ENCODE measurements at places on chromosomes 5 and 9. TPM values are rescaled to one million over a fixed set of nuclear protein-coding genes. Genes with fewer than 3 reads are reported as not detected.

ENG gene
- 31.6 TPM for total RNA-seq

PDGFRB gene
- 297 TPM for total RNA-seq

STKLD1 gene
- under 0.01 TPM for total RNA-seq

IRX2 gene
- 9.6 TPM for total RNA-seq

SMIM33 gene
- total RNA-seq = not detected

Data from subcutaneous preadipocyte (primary cell).